CD4-positive, alpha-beta memory T cell (primary cell): ENCODE measurements at places on chromosomes 2 and 18. TPM values are rescaled to one million over a fixed set of nuclear protein-coding genes. Genes with fewer than 3 reads are reported as not detected.

The LHCGR gene
- total RNA-seq = not detected

The GREB1L gene
- not detected for total RNA-seq

The ZNF521 gene
- total RNA-seq = not detected

GRCh38 chr2:85735691-85736090 is 18.1 kb upstream of the ATOH8 start:
- no peaks in the 10 kb centered on the region for H3K4me1 ChIP-seq
- no peak overlapping the region for H3K4me3 ChIP-seq
- no peaks in the 10 kb centered on the region for H3K36me3 ChIP-seq
- no peak overlapping the region for H3K27ac ChIP-seq

DNA sequence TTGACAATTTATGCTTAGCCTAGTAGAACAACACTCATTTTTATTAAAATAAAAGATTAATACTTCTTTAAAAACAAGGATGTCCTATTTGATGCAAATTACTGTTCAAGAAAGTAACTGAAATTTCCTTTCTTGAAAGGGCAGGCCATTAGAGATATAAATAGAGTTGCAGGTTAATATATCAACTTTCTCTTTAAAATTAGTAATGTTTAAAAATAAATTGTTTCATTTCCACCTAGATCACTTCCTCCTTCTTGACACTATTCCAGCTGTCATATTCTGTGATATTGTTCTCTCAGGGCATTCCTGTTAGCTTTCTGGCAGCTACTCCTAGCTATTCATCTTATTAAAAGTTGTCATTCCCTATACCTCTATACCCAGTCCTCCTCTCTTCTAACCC is 357.9 kb upstream of the NRP2 start:
- no peak overlapping the region for H3K27ac ChIP-seq
- H3K36me3 ChIP-seq = no peaks in the 10 kb centered on the region
- H3K4me1 ChIP-seq = no peaks in the 10 kb centered on the region
- DNase-seq = no peak

DNA sequence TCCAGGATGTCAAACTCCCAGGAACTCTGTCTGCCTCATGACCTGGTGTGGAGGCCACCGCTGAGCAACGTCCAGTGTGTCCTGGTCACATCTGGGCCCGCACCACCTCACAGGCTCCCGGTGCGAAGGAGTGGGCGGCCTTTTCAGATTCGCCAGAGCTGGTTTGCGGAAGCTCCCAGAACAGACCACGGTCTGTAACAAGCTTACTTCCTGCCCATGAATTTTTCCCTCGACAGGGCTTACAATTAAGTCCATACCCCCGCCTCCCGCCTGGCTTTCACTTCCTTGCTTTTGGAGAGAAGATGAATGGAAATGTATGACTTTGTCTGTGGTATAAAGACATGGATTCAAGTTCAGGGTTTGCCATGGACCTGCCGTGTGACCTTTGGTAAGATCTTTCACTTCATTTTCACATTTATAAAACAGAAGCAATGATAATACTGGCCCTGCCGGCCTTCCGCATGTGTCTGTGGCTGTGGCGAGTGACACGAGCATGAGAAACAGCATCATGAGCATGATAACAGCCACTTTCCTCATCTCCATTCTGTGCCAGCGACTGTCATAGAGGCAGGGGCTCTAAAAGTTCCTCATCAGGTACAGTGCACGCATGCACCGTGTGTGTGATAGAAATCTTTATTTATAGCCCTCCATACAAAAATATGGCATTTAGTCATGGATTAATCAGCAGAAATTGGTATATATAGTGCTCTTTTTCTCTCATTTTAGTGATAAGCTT is 31.0 kb upstream of the KCNF1 start:
- no peaks in the 10 kb centered on the region for H3K36me3 ChIP-seq
- no peak overlapping the region for H3K4me3 ChIP-seq
- H3K4me1 ChIP-seq = no peaks in the 10 kb centered on the region
- DNase-seq = no peak
- no peaks in the 10 kb centered on the region for H3K27me3 ChIP-seq

DNA sequence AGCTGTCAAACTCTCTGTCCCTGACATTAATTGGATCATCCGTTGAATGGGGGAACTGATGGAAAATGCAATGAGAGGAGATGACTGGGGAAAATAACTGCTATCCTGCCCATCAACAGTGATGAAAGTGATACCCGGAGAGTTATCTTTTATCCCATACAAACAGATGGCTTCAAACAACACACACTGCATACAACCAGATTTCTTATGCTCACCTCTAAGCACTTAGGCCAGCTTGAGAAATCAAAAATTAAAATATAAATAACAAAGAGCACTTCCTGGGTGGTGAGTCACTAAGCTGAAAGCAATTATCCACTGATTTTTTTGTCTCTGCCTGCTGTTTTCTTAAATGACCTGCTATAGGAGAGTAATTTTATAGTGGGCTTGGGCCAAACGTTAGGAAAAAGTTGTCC is 237.6 kb upstream of the RGPD4 start:
- DNase-seq = no peak
- H3K27ac ChIP-seq = no peak overlapping the region
- H3K36me3 ChIP-seq = no peaks in the 10 kb centered on the region
- no peaks in the 10 kb centered on the region for H3K4me1 ChIP-seq
- H3K27me3 ChIP-seq = no peaks in the 10 kb centered on the region
